Stimulated activated CD8-positive, alpha-beta memory T cell treated with anti-CD3 and anti-CD28 coated beads, Interleukin-4, amount 100 ng/mL, for 1 hour (primary cell): ENCODE measurements at places on chromosomes 7 and 10.
A peak's percentile ranks its signal among the peaks of the same experiment; 100 is the strongest.

DNA sequence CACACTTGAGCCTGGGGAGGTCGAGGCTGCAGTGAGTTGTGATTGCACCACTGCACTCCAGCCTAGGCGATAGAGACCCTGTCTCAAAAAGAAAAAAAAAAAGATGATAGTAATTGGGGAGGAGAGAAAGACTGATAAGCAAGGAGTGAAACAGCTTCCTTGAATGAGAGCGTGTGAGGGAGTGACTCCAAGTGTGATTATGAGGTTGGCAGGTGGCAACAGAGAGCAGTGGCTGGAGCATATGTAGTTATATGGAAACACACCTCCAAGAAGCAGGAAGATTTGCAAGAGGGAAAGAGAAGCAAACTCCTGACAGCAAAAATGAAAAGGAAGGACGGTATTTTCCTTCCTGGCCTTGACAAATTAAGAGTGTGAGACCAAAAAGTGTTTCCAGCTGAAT, 50.4 kb downstream of the VKORC1L1 start:
- DNase-seq: no peak

GRCh38 chr10:102467971-102468438, 16.7 kb upstream of the C10orf95 start:
- DNase-seq: no peak

DNA sequence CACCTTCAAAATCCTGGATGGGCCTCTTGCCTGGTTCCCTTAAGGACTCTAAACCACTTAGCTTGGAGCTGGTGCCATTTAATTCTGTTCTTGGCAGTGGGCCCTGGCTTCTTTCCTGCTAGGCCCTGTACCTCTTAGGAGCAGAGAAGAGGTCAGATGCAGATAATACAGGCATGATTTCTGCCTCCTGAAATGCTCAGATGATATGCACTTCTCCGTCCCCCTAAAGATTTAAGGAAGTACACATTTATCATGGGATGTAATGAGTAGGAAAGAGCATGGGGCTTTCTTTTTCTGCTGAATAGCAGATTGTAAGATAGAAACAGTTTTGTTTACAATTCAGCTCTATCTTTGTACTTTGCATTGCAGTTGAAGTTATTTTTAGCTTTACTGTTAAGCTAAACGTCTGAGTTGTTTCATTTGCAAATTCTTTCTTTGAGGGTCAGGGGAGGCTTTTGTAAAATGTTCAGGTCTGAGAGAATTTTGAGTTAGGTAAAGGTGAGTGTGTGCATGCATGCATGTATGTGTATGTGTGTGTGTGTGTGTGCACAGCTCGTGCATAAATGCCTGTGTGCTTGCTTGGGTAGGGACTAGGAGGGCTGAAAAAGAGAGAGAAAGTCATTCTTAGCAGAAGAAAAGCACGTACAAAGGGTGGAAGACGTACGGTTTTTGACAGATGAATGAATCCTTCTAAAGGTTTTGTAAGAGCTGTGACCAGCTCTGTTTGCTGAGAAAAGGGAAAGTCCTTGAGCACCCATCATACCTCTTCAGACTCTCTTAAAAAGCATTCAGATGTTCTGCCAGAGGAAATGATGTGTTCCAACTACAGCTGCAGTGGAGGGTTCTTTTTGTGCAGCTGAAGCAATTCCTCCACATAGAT, 364.2 kb downstream of the AUTS2 start:
- no peak for DNase-seq

- DNase-seq: no peak
These were observed 27.6 kb downstream of the AVL9 start for GRCh38 chr7:32522746-32523530.

DNA sequence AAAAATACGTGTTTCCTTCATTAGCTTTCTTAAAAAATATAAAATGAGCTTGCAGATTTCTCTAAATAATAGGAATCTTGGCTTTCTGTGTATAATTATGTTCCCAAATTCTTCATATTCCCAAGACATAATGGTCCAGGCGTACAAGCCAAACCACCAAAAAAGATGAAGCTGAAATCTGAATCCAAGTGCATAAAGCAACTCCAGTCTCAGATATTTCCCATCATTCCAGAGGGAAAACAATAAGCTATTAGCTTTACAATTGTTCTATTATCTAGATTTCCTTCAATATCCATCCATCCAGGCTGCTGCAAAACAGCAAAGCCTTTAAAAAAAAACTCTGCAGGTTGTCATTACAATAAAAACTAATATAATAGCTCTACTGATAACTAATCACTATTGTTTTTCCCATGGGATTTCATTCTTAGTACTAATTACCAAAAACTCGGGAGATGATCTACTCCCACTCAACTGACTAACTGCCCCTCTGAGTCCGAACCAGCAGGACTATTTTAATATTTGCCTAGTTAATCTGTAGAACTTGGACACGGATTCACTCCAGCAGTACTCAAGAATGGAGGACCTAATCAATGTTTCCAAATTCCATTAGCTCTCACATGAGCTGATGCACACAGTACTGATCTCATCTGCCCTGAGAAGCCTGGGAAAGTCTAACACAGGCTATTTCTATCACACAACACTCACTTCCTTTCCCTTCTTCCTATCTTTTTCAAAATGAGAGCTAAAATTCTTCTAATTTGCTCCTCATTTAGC, 108.9 kb upstream of the ASAH2 start:
- no peak for DNase-seq

- no peak for DNase-seq
These were observed 107.7 kb upstream of the KCND2 start for GRCh38 chr7:120165227-120165626.

DNA sequence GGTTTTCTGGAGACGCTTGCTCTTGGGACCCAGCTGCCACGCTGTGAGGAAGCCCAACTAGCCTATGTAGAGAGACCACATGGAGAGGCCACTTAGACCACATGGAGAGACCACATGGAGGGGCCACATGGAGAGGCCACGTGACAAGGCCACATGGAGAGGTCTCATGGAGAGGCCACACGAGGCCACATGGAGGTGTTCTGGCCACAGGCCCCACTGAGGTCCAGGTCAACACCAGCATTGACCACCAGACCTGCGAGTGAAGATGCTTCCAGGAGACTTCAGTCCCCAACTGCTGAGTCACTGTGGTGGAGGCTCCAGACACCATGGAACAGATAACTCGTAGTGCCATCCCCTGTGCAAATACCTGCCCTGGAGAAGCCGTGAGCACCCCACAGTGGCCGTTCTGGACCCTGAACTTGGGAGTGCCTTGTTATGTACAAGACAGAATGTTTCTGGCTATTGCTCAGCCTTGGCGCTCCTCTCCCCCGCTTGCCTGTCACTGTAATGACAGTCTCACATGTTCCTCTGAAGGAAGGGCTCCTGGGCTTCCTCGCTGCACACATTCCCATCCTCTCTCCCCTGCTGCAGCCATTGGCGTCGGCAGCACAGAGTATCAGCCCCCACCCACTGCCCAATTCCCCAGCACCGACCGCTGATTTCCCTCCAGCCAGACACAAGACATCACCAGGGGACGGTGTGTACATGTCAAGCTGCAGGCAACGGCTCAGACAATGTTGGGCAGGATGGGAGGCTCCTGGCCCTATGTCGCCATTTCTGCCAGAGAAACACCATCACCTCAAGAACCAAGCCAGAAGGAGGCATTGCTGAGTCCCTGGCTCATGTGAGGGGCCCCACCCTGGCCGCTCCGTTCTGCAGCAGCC, 49.0 kb upstream of the TNRC18 start:
- DNase-seq: no peak

DNA sequence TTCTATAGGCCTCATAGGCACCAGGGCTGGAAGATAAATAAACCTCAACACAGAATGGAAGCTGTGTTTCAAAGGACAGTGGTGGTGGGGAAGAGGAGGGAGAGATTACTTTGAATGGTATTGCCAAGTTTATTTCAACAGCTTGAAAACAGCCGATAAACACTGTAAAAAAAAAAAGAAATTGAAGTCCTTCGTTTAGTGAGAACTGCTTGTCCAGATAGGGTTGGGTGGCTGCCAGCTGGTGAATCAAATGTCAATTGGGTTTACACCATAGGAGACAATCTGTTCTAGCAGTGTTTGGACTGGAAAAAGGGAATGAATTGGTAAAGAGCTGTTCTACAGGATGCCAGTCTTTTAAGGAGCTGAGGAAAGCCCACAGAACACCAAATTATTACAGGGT, 254.8 kb downstream of the PHF14 start:
- DNase-seq: no peak

- DNase-seq: no peak
These were observed 166.7 kb downstream of the PRKAG2 start for GRCh38 chr7:151710121-151710640.

- peak; percentile 55 for DNase-seq
These were observed 3.4 kb downstream of the IGFBP3 start for GRCh38 chr7:45917658-45918057.

DNA sequence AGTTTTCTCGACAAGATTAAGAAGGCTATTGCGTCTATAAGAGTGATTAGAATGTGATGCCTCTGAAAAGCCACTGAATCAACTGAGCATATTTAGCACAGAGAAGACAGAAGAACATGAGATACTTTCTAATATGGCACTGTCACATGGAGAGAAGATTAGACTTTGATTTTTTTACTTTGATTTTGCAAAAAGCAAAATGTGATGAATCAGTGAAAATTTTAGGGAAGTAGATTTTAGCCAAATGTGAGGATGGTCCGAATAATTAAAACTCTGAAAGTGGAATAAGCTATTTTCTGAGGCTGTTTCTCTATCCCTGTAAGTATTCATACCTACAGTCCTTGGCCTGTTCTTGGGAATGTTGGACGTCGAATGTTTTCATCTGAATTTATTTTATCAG, 11.8 kb downstream of the MDFIC start:
- DNase-seq: no peak

GRCh38 chr7:132065989-132066603, 509.7 kb upstream of the PODXL start:
- no peak for DNase-seq
